ENCODE measurements at places on chromosomes 5 and 9.

GRCh38 chr5:1053391-1054017, 44.9 kb downstream of the NKD2 start:
- DNase-seq = no peak

DNA sequence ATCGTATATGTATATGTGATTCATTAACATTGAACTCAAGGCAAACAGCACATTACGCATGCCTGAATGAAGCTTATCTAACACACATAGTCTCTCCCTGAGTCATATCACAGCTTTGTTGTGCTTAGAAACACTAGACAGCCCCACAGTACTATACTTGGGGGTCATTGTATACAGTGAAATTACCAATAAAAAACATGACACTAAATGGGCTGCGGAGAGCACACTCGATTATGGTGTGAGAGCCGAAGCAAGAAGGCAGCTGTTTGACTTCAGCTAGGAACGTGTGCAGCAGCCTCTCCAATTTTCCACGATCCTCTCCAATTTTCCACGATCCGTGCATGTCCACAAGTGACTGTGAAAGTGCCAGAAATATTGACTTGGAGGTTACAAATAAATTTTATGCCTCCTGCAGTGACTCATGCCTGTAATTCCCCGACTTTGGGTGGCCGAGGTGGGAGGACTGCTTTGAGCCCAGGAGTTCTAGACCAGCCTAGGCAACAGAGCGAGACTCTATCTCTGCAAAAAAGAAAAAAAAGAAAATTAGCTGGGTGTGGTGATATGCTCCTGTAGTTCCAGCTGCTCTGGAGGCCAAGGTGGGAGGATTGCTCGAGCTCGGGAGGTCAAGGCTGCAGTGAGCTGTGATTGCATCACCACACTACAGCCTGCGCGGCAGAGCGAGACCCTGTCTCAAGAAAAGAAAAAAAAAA, 102.4 kb downstream of the DAPK1 start:
- DNase-seq = no peak

DNA sequence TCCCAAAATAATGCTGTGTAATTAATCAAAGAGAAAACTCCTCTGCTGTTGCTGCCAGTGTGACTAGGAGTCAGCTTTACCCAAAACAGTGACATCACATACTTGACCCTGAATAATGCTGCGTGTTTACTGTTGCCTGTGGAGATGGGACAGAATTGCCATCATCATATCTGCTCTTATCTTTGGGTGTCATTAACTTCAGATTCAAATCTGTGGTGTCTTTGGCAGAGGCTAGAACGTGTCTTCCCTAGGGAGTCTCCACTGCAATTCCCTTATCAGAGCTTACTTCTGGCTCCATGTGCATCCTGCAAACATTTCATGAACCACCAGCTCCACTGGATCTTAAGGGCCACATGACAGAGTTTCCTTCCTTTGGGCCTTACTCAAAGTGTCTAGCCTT, 88.9 kb upstream of the MRPS30 start:
- no peak for DNase-seq

- no peak for DNase-seq
These were observed 192.7 kb upstream of the NR4A3 start for GRCh38 chr9:99628849-99629620.

- DNase-seq = no peak
These were observed 490.9 kb upstream of the RGMB start for GRCh38 chr5:98282521-98282920.

DNA sequence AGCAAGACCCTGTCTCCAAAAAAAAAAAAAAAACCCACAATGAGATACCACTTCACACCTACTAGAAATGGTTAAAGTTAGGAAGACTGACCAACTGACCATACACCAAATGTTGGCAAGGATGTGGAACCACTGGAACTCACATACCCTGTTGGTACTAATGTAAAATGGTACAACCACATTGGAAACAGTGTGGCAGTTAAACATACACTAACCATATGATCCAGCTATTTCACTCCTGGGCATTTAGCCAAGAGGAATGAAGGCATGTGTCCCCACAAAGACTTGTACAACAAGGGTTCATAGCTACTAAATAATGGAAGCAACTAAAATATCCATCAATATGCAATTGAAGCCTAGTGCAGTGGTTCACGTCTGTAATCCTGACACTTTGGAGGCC, 21.3 kb downstream of the NAIF1 start:
- DNase-seq = no peak

DNA sequence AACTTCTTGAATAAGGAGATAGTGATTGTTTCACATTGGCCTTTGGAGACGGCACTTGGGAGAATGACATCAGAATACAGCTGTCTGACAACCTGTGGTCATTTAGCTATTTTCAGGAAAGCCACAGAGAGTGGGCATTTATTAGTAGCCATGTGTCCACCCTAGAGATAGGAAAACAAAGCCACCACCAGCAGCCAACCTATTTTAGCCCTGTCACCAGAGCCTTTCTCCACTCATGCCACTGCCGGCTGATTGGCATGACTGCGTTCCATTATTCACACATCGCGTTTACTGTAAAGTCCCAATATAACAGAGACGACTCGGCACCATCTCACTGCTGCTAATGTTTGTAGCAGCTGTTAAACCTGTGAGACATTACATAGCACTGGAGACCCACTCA, 330.1 kb downstream of the NDUFS4 start:
- no peak for DNase-seq

DNA sequence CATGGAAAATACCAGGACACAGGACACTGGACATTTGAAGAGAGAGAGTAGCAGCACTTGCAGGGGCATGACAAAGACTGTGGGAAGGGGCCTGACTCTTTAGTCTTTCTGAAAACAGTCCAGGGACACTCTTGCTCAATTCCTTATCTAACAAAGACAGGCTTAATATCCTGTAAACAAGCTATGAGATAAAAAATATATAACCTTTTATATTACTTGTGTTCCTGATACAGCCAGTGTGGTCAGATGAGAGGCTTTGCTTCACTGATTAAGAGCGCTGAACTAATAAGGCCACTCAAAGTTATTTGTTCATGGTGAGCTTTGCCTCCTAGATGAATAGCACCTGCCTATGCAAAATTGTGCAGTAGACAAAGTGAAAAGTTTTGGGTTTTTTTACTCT, 518.7 kb downstream of the LRRC70 start:
- DNase-seq = no peak

GRCh38 chr5:110623874-110624273, 102.6 kb downstream of the TMEM232 start:
- DNase-seq = no peak

DNA sequence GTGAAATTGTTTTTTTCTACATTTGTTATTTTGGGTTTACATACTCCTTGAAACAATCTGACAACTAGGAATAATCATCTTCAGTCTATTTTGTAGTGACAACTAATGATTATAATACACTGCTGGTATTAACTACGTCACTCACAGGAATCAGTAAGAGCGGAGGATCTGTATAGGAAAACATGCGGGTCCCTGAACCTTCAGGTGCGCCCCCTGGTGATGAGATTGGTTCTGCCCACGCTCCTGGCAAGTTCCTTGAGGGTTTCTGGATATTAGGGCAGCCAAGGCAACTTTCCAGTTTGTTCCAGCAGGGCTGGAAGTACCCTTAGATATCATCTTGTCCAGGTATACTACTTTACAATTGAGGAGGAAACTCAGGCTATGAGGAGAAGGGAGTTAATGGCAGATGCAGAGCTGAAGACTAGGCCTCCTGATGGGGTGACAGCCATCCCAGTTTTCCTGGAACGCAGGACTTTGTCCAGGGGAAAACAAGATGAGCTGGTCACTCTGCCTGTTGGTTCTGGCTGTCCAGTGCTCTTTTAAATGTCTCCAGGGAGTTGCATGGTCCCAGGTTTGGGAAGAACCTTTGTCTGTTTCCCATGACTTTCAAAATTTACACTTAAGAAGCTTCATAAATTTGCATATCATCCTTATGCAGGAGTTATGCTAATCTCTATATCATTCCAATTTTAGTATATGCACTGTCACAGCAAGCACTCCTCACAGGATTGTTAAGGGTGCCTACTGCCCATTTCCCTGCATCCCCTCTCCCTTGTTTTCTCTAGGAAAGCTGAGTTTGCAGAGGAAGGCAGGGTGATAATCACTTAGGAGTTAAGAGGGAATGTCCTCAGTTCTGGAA, 14.9 kb upstream of the WNT8A start:
- DNase-seq = peak; percentile 75

DNA sequence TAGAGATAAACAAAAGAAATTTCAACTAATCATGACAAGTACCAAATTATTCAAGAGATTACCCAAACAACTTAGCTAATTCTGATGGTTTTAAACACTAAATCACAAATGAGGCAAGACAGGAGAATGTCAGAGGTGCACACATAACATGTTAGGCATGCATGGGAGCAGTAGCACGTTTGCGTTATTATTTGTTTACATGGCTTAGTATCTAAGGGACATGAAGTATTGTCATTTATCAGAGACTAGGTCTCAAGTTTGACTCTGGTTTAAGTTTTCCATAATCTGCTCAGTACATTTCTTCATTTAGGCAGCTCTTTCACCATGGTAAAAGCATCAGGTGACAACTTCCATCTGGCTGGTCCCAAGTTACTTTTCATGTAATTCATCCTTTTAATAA, 244.1 kb upstream of the TNC start:
- no peak for DNase-seq

GRCh38 chr5:14777187-14777586, 94.4 kb downstream of the ANKH start:
- DNase-seq = no peak

- DNase-seq = no peak
These were observed 2.0 kb downstream of the PPP3R2 start for GRCh38 chr9:101592788-101593187.

DNA sequence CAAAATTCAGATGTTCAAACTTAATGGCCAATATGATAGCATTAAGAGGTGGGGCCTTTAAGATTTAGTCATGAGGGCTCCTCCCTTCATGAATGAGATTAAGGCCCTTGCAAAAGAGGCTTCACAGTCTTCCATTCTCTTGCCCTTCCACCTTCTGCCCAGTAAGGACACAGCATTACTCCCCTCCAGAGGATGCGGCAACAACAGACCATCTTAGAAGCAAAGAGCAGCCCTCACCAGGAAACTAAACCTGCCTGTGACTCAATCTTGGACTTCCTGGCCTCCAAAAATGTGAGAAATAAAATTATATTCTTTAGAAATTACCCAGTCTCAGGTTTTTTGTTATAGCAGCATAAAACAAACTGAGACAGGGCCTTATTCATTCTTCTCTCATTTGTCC, 8.2 kb downstream of the AP3B1 start:
- no peak for DNase-seq

DNA sequence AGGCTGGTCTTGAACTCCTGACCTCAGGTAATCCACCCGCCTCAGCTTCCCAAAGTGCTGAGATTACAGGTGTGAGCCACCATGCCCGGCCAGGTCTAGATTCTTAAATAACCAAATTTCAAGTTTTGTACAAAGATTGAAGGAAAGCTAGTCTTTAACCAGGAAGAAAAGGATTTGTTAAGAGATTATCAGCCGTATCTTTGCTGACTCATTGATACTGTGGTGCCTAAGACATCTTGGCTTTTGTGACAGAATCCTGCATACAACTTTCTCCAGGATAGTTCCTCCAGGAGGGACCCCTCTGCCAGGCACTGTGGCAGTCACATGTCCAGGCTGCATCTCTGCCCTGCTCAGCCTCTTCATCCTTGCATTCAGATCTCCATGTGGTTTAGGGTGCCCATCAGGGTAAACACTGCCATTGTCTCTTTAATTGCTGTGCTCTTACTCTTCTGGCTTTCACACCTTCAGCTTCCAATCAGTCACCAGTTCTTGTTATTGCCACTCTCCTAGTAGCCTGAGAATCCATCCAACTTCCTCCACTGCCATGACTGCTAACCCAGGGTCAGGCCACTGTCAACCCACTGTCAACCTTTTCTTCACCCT, 10.0 kb downstream of the MAP3K1 start:
- DNase-seq = no peak

DNA sequence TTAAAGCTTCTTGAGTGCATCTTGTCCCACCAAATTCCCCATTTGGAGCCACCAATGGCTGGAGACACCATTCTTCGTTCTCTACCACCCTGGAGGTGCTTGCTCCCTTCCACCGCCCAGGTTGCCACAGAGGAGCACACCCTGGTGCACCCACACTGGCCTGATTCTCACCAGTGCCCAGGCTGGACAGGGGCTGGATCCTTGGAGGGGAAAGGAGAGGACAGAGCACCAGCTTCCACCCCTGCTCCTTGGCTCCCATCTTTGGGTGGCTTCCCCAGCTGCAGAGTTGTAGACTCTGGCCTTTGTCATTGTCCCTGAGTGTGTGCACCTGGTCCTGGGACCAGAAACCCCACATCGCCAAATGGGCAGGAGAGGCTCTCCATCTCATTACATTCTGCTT, 21.9 kb upstream of the CTSV start:
- no peak for DNase-seq

DNA sequence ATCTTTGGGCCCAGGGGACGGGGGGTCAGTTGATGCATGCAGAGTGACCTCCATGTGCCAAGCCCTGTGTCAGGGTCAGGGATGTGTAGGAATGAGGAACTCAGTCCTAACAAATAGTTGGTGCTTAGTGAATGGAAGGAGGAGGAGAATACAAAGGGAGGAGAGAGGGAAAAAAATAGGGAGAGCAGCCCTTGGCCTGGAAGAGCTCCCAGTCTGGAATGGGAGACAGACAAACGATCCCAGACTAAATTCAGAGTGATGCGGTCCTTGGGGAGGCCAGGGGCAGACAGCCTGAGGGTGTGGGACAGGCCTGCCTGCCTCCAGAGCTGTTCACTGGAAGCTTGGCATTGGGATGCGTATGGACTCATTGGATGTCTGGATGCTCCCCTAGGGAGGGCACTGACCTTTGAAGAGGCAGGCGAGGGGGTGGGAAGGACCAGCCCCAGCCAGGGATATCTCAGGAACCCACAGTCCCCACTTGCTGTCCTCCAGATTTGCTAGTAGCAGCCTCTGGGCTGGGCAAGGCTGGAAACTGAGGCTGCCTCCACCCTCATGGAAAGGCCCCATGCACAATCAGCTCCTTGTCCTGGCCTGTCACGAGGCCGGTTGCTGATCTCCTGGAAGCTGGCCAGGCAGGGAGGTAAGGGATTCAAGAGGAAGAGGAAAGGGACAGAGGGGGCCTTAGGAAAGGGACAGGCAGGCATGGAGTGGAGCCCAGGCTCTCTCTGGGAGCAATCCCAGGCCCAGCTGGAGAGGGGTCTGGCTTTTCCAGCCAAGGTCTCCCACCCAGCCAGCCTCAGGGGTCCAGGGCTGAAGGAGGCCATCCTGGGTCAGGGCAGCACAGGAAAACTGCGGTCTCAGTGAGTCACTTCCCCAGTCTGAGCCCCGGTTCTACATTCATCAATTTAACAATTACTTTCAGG, 69.0 kb upstream of the GGTA1 start:
- DNase-seq = peak; percentile 74

DNA sequence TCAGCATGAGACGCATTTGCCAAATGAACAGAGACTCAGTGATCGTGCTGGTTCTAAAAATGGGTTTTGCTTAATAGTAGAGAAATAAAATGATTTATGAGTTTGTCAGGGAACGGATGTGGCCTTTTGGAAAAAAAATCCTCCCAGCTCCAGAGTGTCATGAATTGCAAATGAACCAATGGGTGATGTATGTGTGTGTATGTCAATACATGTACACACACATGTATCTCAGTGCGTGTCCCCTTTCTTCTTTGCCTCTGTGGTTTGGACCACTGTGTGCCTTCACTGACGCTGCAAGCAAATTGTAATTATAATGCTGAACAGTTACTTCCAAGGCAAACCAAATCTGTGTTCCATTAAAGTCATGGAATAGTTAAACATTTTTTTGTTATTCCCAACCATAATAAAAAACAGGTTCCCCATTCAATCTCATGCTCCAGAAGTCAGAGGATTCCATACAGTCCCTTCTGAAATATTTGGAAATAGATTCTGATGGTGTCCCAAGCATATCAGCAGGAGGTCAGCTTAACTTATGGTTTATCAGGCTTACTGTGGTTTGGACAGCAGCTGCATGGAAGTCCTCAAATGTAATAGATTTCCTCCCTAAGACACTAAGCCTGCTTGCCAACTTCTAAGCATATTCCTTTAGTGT, 630.5 kb downstream of the ACTL7B start:
- no peak for DNase-seq
